ENCODE measurements at places on chromosomes 2 and 18. TPM values are rescaled to one million over a fixed set of nuclear protein-coding genes. Genes with fewer than 3 reads are reported as not detected.

GRCh38 chr2:170744248-170745002 lies 25.8 kb upstream of the ERICH2 start:
- DNase-seq, result no peak

Gene COLEC12
- not detected for polyA plus RNA-seq

GRCh38 chr2:168056242-168056787 lies 191.1 kb downstream of the STK39 start:
- no peak for DNase-seq

GRCh38 chr2:192887337-192887736 lies 692.6 kb upstream of the TMEFF2 start:
- no peak for DNase-seq
